ENCODE measurements at places on chromosomes 4 and X.

DNA sequence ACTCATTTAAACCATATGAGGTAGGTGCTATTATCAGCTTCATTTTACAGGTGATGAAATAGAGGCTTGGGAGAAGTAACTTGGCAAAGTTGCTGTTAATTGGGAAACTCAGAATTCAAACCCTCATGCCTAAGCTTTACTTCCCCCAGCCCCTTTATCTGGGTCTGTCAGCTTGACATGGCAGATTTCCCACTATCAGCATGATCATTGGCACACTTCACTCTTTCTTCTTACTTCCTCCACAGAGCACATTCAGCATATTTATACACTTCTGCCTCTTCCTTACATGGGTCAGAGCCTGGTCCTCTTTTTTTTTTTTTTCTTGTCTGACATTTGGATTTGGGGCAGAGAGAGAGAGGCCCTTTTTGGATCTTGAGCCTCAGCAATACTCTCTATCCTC is 56.5 kb upstream of the ARX start:
- no peak for DNase-seq

- DNase-seq = no peak
Observed at GRCh38 chrX:42992199-42992943, 214.4 kb upstream of the PPP1R2C start.

DNA sequence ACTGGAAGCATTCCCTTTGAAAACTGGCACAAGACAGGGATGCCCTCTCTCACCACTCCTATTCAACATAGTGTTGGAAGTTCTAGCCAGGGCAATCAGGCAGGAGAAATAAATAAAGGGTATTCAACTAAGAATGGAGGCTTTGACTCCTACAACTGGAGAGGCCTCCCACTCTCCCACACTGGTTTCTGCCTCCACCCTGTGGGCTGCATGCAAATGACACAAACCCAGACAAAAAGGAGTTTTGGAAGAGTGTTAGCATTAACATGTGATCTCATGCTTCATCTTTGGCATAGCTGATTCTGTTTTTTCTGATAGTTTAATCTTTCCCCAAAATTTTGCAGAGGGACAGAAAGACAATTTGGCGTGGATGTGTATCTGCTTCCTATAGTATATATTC is 80.8 kb upstream of the IQCM start:
- DNase-seq = peak; percentile 11

GRCh38 chr4:85773372-85773771 is 298.4 kb downstream of the ARHGAP24 start:
- DNase-seq = no peak

- no peak for DNase-seq
Observed at GRCh38 chr4:112517067-112517634, 1.2 kb upstream of the NEUROG2 start.

DNA sequence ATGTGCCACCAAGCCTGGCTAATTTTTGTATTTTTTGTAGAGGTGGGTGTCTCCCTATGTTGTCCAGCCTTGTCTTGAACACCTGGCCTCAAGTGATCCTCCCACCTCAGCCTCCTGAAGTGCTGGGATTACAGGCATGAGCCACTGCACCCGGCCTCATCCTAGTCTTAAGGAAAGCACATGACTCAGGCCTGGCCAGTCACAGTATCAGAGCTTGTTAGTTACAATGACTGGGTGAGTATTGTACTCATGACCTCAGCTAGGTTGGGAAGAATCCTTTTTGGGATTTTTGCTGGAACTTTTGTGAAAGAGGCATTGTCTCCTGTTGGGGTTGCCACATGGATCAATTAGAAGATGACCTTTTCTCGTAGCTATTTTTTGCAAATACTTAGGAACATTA is 292.8 kb downstream of the RAPGEF2 start:
- no peak for DNase-seq

- no peak for DNase-seq
Observed at GRCh38 chr4:72031868-72032608, at the start of gene NPFFR2. Gene NPFFR2, plus strand, starts transcription at chr4:72032000. Its CDS starts 96,592 bp downstream, at chr4:72128592.

GRCh38 chr4:60737858-60738257 is 462.3 kb upstream of the ADGRL3 start:
- no peak for DNase-seq

GRCh38 chr4:175071123-175071522 is 153.0 kb downstream of the ADAM29 start:
- no peak for DNase-seq
